ENCODE measurements at places on chromosomes 5 and 9.
A peak's percentile ranks its signal among the peaks of the same experiment; 100 is the strongest.

- no peak for DNase-seq
Observed at GRCh38 chr5:30765227-30765626, 428.3 kb upstream of the CDH6 start.

GRCh38 chr9:27888661-27889295 lies 315.5 kb upstream of the C9orf72 start:
- peak; percentile 51 for DNase-seq

DNA sequence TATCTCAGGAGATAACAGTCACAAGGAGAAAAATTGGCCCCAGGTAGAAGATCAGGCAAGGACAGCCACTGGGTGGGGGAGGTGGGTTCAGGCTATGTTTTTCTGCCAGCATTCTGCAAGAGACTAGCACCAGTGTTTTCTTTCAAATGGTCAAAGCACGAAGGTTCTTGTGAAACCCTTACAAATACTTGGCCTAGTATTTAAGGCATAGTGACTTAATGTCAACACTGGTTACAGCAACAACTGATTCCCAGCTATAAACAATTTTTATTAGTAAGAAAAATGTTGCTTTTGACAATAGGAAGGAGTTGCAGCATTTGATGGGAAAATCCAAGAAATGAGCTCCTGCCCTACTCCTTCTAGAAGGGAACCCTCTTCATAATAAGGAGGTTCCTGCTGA lies 349.6 kb downstream of the SLIT3 start:
- no peak for DNase-seq

- no peak for DNase-seq
Observed at GRCh38 chr9:121021301-121021700, 28.8 kb downstream of the C5 start.

DNA sequence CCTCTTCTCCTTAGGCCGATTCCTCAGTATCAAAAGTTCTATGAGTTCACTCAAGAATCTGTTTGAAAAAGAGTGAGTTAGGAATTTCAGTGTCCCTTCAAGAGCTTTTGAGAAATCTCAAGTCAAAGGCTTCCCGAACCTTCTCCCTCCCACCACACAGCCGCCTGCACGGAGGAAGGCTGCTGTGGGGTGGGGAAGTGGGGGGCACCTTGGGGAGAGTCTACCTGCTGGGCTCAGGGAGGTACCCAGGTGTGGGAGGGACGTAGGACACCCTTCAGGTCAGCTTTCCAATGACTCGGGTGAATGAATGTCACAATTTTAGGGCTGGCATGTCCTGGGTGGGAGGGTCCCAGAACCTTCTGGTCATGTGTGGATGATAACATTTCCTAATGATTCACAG lies 17.5 kb downstream of the CXCL14 start:
- DNase-seq, result no peak

DNA sequence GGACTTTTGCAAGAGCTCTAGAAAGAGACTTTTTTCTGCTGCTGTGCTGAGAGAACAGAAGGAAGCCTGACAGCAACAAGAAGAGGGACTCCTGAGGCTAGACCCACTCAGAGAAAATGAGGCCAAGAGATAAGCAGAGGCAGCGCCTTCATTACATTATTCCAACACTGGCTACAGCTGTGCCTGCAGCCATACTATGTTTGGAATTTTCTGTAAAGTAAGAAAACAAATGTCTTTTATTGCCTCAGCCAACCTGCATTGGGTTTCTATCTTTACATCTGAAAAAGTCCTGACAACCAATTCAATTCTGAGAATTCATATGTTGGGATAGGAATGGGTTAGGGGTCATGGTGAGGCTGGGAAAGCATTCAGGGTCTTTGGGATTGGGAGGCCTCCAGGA lies 33.7 kb downstream of the FAT2 start:
- no peak for DNase-seq

GRCh38 chr9:109934857-109935215 lies 154.8 kb downstream of the PALM2AKAP2 start:
- no peak for DNase-seq

DNA sequence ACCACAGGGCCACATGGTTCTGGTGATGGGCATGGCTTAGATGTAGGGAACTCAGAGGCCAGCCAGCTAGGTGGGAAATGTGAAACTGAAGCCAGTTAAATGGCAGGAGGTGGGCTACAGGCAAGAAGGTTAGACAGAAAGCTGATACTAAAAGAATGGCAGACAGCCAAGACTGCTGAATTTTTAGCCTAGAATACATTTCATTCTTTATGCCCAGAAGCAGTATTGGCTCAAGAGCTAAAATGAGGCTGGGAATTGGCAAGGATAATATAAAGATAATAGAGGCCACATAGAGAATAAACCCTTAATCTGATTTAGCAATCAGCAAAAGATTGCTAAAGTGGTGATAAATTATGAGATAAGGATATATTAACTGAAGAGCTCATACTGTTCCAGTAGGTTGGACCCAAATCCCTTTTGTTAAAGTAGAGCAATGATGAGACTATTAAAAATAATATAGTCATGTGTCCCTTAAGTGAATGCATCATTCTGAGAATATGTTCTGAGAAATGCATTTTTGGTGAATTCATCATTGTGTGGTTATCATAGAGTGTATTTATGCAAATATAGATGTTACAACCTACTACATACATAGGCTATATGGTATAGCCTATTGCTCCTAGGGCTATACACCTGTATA lies 234.3 kb downstream of the CHSY3 start:
- DNase-seq, result no peak

DNA sequence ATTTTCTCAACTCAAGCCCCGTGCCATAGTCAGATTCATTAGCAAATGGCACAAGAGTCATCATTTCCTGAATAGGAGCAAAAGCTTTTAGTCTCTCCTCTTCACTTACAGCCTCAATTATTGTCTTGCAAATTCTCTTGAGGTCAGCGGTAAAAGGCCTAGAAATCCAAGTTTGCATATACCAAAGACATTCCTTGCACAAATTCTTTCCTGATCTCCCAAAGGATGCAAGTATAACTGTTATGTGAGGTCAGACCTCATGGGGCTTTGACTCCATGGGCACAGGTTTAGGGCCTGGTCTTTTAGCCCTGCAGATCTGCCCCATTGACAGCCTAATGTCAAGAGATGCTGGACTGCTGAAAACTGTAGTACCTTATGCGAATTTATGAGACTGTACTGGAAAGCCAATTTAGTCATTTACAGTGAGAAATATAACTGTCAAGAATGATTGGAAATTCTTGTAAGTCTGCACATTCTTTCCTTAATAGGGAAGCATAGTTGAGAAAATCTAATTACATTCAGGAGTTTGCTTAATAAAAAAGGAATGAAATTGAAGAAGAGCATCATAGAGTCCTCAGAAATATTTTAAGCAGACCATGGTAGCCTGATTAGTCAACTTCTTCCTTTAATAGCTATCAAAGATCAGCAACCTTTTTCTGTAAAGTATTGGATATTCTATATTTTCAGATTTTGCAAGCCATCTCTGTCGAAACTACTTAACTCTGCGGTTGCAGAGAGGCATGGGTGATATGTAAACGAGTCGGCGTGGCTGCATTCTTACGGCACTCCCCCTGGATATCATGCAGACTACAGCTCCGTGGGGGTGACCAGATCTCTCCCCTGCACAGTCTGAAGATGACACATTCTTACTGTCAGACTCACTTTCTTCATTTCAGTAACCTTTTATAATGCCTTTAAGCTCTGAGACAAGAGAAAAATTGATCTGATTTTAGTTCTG lies 45.2 kb downstream of the GCNT4 start:
- DNase-seq, result peak; percentile 63

DNA sequence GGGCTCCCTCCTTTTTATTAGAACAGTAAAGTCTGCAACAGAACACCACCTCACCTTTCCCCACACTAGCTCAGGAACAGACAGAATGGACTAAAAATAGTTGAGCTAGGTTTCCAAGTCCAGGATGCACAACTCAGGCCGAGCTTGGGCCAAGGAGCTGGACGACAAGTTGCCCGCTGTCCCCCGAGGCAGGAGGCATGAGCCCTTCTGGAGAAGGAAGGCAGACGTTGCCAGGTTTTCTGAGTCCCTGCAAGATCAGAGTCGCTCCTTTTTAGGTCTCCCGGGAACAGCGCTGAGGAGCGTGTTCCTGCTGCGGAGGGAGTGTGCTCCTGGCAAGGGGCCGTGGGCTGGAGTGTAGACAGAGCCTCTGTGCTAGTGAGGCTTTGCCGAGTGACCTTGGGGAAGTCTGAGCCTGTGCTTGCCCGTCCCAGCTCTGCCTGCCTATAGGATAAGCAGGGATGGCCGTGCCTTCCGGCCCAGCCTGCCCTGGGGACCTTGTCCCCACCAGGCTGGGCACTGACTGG lies 121.6 kb downstream of the WNK2 start:
- no peak for DNase-seq

GRCh38 chr5:92144824-92145223 lies 761.7 kb upstream of the ARRDC3 start:
- DNase-seq, result no peak

DNA sequence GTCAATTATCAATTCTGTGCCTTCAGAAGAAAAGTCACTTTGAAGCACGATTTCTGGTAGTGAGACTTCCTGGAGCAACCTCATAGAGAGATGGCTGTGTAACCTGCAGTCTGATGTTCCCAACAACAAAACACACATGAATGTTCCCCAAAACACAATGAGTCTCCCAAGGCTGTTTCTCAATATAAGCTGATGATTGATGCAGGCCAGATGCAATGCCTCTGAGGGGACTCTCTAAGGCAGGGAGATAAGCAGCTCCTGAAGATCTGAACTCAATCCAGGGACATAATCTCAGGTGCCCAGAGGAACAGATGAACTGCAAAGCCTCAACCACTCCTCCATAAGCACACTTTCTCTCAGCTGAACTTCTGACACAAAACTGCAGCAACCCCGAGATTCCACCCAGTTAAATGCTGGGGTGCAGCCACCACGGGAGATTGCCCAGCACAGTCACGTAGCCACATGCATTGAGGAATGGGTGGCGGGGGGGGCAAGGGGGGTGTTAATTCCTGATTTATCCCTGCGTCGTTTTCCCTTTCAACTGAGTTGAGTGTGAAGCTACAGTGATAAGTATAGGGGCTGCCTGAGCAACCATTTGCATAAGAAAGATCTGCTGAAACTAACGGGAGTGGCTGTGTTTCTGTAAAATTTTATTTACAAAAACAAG lies 122.7 kb upstream of the RASEF start:
- DNase-seq, result no peak

DNA sequence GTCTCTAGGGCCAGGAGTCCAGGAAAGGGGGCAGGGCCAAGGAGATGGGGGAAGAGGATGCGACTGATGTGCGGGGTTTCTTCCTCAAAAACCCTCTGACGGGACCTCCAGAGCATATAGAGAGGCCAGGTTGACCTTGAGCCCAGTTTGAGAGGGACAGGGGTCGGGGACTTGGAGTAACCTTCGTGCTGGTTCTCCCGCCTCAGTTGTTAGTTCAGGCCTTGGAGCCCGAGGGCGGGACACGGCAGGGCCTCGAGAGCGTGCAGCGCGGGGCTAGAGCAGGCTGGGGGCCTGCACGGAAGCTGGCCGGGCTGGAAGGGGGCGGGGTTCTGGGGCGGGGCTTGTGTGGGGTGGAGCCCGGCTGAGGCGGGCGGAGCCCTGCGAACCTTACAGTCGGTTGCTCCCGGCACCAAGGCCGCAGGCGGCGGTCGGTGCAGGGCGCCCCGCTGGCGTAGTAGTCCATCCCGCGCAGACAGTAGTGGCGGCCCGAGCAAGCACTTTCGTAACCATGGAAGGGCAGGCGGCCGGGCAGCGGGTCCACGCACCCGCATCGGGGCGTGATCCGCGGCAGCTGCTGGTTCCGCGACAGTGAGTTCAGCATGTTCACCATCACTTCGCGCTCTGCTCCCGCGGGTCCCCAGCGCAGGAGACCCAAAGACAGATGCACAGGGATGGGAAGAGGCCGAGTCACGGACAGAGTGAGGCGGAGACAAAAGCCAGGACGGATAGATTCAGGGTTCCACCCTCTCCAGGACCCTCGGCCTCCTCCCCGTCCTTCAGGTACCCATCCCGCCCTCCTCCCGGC lies 4.0 kb upstream of the MYORG start:
- DNase-seq, result peak; percentile 95

DNA sequence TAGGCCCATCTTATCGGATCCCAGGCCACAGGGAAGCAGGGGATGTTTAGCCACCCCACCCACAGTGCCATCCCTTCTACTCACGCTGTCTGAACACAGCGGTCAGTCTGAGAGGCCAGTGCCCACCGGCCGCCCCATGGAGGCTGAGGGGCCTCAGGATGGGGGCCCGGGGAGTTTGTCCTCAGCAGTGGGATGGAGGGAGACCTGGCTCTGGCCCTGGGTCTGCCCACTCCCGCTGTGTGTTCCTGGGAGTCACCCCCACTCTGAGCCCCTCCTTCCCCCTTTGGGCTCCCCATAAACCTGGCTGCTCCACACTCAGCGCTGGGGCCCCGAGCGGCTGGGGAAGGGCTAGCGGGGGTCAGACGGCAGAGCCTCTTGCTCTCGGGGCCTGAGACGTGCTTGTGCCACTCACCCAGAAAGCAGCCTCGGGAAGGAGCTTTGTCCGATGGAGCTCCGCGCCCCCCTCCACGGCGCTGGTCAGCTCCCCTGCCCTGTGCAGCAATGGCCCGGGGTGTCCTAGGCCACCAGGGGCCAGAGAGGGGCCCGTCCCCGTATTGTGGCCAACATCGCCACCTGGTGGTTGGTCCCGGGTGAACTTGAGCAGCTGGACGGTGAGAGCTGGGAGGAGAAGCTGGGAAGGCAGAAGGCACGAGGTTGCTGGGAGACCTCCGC lies 10.9 kb upstream of the LAMC3 start:
- peak; percentile 78 for DNase-seq

DNA sequence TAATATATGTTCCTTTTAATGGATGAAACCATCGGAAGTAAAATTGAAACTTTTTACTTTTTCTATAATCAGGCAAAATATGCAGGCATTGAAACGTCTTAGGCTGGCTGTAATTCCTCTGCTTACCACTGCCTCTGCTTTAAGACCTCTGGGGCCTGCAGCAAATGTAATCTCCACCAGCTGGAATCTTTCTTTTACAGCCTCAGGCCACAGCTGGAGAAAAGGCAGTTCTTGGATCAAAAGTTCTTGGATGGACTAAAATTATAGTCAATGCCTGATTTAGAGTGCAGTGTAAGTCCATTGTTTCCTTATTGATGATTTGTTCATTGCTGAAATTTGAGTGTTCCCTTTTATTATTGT lies 396.7 kb downstream of the KCTD16 start:
- no peak for DNase-seq

DNA sequence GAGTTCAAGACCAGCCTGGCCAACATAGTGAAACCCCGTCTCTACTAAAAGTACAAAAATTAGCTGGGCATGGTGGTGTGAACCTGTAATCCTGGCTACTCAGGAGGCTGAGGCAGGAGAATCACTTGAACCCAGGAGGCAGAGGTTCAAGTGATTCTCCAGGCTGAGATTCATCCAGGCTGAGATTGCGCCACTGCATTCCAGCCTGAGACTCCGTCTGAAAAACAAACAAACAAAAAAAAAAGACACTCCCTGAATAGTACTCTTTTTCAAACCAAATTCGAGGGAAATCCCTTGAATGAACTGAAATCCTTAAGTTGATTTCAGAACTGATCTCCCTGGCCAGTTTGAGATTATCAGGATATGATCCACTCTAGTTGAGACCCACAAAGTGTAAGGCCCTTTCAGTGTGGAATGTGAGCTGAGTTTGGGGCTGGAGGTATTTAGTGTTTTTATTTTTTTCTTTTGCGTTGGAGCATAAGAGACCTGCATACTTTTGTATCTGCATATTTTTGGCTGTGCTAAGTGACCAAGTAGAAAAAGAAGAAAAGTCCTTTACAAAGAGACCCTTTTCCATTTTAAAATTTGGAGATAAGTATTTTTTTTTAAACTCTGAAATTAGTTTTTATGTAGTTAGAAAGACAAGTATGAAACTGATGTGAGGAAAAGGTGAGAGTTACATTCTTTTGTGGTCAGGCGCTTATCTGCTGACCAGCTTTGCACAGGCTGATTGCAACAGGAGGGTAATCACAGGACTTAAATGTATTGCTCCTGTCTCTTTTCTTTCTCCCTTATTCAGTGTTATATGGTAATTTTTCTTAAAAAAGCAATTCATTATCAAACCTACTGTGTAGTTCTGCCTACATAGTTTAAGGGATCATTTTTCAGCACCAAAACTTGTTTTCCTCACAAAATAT lies 42.9 kb downstream of the TMEFF1 start:
- no peak for DNase-seq
